Heart left ventricle (tissue), 16 donors: ENCODE measurements at places on chromosomes 4 and X. TPM values are rescaled to one million over a fixed set of nuclear protein-coding genes. Genes with fewer than 3 reads are reported as not detected.

DNA sequence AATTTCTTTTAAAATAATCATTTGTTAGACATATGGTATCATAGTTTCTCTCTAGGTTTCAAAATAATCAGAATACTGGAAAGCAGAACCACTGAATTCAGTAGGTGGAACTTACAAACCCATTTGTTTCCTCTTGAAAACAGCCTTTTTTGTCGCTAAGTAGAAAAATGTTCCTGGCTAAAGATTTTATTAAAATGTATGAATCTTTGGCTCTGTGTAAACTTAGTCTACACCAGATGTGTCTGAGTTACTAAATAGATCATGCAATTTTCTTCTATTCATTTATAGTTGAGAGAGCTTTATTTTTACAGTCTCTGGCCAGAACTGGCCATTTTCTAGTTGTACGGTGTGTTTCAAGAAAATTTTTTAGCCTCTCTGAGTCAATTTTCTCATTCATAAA, 1.0 kb downstream of the CYSLTR1 start:
- DNase-seq, result no peak

GRCh38 chr4:22498866-22499265, 17.0 kb downstream of the ADGRA3 start:
- DNase-seq, result no peak

GRCh38 chr4:85784947-85785346, 310.0 kb downstream of the ARHGAP24 start:
- DNase-seq, result no peak

- no peak for DNase-seq
Observed at GRCh38 chr4:47718696-47719095, 119.2 kb downstream of the CORIN start.

DNA sequence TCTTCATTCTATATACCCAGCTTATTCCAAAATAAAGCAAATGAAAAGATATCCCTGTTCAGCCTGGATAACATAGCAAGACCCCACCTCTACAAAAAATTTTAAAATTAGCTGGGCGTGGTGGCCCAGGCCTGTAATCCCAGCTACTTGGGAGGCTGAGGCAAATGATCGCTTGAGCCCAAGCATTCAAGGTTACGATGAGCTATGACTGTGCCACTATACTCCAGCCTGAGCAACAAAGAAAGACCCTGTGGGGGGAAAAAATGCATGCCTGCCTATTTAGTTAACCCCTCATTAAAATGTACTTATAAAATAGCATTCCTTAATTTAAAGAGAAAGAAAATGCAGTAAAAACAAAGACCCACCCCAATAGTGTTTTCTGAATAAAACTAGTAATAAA, 9.3 kb downstream of the PRSS12 start:
- no peak for DNase-seq

- DNase-seq, result no peak
Observed at GRCh38 chrX:151183912-151184565, 7.7 kb downstream of the GPR50 start.

GRCh38 chr4:76095568-76095967, 21.1 kb downstream of the ART3 start:
- no peak for DNase-seq

Gene THAP9
- polyA plus RNA-seq, result 2.9 TPM

DNA sequence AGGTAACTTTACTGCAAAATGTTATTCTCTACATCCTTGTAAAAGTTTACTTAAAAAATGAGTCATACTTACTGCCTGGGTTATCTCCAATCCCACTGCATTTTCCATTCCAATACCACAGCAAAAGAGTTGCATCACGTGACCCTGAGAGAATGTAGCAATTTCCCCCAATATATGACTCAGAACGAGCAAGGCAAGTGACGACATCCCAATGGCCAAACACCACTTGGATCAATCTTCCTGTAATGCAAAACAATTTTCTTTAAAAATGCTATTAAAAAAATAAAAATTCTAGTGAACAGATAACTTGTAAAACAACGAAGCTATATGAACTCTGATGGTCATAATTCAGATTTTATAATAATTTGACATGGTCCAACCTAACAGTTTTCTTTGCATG, 224.3 kb downstream of the DCLK2 start:
- DNase-seq, result no peak

Gene IL3RA
- polyA plus RNA-seq, result 9.1 TPM

Gene MAMLD1
- polyA plus RNA-seq, result 1.4 TPM

DNA sequence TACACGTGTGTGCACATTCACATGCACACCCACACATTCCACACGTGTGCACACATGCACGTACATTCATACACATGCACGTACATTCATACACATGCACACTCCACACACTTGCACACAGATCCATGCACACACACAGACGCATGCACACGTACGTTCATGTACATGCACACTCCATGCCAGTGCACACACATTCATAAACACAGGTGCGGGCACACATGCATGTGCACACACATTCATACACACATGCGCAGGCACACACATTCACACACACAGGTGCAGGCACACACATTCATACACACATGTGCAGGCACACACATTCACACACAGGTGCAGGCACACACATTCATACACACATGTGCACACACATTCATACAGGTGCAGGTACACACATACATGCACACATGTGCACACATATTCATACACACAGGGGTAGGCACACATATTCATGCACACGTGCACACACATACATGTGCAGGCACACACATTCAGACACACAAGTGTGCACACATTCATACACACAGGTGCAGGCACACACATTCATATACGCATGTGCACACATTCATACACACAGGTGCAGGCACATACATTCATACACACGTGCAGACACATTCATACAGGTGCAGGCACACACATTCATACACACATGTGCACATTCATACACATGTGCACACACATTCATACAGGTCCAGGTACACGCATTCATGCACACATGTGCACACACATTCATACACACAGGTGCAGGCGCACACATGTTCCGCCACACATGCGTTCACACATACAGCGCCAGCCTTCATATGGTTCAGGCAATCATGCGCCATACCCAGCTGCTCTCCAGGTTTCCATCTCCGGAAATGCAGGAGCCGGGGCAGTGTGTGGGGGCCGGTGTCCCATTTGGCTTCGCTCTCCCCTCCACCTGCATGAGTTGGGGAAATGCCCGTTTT, 124.8 kb downstream of the HMX1 start:
- no peak for DNase-seq

- no peak for DNase-seq
Observed at GRCh38 chr4:147942729-147943128, 210.8 kb downstream of the ARHGAP10 start.

DNA sequence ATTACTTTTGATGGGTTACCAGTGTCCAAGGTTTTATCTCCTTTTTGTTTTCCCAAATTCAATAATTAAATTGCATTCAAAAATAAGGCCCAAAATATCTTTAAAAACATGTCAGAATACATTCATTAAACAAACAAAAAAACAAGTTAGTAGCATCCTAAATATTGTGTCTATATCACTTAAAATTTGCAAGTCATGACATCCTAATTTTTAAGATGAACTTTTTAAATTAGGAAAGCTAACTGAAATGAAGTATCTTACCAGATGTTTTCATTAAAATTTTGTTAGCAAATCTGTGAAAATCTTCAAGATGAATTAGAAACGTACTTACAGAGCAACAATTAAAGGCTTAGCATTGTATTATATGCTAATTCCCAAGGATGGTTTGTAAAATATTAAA, 962 bp upstream of the CFAP299 start:
- no peak for DNase-seq

Gene MTTP
- polyA plus RNA-seq, result 0.91 TPM

- no peak for DNase-seq
Observed at GRCh38 chrX:19846995-19847790, 40.2 kb downstream of the SH3KBP1 start.

DNA sequence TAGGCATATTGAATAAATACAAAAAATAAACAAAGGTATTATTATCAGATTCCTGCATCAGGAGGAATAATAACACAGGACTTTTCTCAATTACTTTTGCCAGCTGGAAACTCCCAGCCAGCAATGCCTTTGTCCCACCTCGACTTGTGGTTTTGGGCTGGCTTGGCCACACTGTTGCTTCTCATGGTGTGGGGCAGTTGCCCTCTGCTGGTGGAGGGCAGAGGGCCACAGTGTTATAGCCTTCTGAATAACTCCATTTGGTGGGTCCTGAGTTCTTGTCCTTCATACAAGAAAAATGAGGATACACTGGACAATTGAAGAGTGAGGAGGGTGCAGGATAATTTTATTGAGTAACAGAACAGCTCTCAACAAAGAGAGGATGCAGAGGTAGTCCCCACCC, 1206.0 kb upstream of the ADGRL3 start:
- peak; percentile 20 for DNase-seq

Gene P2RY8
- 1.1 TPM for polyA plus RNA-seq

GRCh38 chr4:3360777-3361176, 68.0 kb downstream of the RGS12 start:
- no peak for DNase-seq

Gene TMEM31
- polyA plus RNA-seq, result not detected

GRCh38 chr4:119053245-119053644, 82.4 kb upstream of the MYOZ2 start:
- DNase-seq, result no peak

GRCh38 chrX:102077426-102077825, 48.1 kb upstream of the TCEAL2 start:
- DNase-seq, result no peak

DNA sequence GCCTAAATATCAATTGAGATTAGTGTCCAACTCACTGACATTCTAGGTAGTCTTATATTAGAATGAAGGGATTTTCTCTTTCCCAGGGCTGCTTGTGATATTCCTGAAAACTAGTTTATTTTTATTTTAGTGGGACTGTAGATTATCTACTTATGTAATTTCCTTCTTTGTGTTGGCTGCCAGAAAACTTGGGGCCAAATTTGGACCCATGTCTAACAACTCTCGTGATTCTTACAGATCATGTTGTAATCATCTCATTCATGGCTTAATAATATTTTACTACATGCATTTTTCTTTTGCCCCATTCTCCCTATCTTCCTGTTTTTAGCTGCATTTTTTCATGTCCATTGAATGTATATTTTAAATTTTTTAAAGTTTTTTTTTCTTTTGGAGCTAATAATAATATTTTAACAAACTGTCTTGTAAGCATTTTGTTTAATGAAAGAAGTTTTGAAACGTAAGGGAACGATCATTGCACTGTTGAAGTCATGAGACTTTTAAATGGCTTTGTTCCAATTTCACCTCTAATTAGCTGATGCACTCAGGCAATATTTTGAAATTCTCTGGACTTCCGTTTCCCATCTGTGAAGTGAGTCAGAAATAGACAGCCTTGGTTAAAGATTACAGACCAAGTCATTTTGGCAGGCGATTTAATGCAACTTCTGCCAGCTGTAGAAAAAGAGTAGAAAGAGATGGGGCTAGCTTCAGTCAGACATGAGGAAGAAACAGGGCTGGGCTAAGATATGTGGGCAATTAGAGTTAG, 14.3 kb upstream of the TDO2 start:
- no peak for DNase-seq

- no peak for DNase-seq
Observed at GRCh38 chrX:53116101-53116500, 22.2 kb downstream of the KANTR start.

Gene ZCCHC12
- polyA plus RNA-seq, result 0.06 TPM

DNA sequence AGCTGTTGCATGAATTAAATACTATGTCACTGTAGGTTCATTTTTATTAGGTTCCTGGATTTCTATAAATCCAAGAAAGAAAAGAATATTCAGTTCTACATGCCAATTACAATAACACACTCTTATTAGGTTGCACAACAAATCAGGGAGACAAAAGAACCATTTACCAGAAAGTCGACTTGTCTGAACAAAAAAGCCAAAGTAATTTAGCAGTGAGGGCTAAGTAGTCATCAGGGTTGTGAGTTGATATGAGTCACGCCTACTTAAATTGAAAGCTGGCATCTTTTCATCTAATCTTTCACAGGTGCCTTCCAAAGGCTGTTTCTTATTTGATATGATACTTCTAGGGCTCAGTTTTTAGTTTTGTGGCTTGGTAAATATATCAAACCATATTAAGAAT, 25.4 kb upstream of the GNRHR start:
- DNase-seq, result no peak

DNA sequence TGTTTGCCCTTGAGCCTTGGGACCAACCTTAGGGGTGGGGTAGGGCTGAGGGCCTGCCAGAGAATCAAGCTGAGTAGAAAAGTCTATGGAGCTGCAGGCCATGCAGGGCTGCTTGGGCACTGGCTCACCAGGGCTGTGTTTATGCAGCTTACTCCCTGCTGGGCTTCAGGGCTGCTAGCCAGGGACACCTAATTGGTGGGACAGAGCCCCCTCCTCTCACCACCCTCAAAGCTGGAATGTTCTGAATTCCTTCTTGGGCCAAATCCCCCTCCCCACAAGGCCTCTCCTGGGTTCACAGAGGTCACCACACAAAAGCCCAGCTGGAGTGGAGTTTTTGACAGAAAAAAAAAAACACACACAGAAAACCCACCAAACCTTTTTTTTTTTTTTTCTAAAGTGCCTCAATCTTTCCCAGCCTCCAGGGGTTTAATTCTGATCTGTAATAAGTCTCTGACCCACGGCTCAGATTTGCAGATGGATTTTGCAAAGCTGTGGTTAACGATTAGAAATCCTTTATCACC, at the start of gene CLDN2:
Gene CLDN2 (plus strand): TSS at position 471 of the 521 bp plus-strand sequence. CDS start 7,827 bp downstream, outside the sequence.
- DNase-seq, result no peak

- no peak for DNase-seq
Observed at GRCh38 chr4:152784490-152785350, 5.0 kb downstream of the ARFIP1 start.

GRCh38 chr4:37567836-37568235, 118.3 kb downstream of the RELL1 start:
- DNase-seq, result no peak

DNA sequence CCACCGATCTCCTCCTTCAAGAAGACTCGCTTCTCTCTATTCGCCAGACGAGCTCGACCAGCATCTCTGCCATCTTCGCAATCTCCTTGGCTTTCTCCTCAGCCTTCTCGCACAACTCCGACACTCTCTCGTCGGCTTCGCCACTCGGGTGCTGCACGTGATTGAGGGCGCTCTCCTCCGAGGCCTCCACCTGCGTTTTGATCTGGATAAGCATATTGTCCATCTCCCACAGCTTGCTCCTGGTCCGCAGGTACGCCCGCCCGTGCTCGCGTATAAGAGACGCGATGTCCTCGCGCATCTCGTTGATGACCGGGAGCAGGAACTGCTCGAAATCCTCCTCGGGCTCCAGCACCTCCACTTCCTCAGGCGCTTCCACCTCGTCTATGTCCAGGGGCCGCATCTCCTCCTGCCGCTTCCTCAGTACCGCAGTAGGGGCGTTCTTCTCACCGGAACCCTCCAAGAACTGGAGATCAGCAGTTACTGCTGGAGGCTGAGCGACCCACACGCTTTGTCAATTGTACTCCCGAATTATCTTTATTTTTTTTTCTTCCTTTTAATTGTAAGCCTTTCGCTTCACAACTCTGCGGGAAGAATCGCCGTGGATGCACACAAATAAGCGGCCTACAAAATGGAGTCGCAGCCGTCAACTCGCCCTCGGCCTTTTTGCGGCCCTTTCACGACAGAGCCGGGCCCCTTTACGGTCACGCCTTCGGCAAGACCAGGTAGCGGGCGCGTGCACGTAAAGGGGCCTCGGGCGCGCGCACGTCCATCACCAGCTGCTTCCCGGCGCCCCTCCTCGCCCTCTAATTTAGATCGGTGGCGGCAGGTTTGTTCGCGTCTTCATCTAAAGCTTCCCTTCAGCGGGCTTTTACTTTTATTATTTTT, at the start of gene MRFAP1L1:
Gene MRFAP1L1 (minus strand): TSS at position 636 of the 885 bp plus-strand sequence. CDS start 236 bp downstream, at position 400.
- DNase-seq, result peak; percentile 98
